ENCODE measurements at places on chromosomes 12 and 14.

- no peak for ATAC-seq
Measured at GRCh38 chr14:64510825-64511671, 6.5 kb downstream of the ZBTB1 start.

- no peak for ATAC-seq
Measured at GRCh38 chr14:44657696-44658388, 150.8 kb upstream of the FSCB start.

DNA sequence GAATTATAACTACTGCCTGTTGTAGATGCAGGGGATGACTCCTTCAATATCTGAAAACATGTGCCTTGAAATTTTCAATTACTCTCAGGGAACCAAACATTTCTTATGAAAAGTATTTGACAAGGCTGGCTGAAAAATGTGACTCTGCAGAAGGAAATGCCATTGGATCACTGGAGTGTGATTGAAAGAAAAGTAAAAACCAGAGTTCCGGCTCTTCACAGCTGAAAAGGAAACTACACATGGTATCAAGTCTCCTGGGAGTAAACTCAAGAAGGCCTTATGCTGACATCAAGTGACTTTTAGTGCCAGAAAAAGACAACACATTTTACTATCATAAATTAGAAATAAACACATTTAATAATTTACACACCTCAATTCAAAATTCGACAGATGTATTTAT, 693.0 kb downstream of the LRFN5 start:
- no peak for ATAC-seq

GRCh38 chr12:132397934-132398385, 68.6 kb upstream of the GALNT9 start:
- ATAC-seq = no peak

- no peak for ATAC-seq
Measured at GRCh38 chr14:102544046-102544746, 34.6 kb upstream of the ANKRD9 start.

DNA sequence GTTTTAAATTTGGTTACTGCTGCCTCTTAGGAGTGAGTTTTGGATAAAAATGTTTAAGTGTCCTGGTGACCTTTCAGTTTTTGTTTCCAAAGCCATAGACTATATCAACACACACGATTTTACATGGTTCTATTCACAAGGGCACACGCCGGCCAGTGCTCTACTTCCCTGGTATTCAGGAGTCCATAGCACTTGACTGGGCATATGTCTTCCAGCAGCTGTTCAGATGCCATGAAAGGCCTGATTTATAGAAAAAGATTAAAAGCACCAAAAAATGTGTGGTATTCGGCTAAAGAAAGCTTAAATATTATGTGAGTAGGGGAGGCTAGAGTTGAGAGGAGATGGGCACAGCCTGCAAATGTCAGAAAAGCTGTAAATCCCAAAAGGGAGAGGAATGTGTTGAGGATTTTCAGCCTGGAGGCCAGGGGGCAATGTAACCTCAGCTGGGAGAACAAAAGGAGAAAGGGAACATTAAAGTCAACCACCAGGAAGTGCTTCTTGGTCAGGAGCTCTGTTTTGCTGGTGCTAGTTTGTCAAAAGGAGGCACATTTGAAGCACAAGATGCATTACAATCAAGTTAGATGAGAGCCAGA, 478.4 kb downstream of the RAD51B start:
- ATAC-seq = no peak

- ATAC-seq = no peak
Measured at GRCh38 chr14:66965831-66966230, 223.4 kb upstream of the GARIN2 start.

DNA sequence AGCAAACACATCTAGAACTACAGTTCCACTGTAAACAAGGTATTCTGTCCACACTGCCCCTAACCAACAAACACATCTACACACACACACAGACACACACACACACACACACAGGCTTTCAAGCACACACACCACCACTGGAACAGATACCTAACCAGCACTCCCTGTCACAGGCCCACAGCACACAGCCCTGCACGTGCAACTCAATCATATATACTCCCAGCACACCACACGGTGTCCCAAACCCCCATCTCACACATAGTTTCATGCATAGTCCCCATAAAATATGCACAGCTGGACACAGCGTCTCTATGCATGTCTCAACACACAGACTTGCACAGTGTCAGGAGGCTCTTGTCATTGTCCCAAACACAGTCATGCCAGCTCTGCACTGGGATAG, 27.6 kb downstream of the KRT8 start:
- no peak for ATAC-seq

- ATAC-seq = peak; percentile 63
Measured at GRCh38 chr12:4271717-4272423, 1.7 kb upstream of the CCND2 start.

DNA sequence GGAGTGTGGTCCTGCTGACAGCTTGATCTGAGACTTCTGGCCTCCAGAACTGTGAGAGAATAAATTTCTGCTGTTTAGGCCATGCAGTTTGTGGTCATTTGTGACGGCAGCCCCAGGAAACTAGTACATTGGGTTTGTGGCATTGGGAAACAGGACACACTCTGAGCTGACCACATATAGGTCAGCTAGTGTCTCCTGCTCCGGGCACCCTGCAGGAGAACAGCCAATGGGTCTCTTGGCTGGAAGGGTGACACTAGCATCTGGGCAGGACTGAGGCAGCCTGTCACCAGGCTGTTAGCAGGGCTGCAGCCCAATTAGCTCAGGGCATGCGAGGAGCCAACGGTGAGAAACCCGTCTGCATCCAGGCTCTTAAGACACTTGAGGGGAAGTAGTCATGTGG, 83.2 kb downstream of the PITPNM2 start:
- no peak for ATAC-seq

DNA sequence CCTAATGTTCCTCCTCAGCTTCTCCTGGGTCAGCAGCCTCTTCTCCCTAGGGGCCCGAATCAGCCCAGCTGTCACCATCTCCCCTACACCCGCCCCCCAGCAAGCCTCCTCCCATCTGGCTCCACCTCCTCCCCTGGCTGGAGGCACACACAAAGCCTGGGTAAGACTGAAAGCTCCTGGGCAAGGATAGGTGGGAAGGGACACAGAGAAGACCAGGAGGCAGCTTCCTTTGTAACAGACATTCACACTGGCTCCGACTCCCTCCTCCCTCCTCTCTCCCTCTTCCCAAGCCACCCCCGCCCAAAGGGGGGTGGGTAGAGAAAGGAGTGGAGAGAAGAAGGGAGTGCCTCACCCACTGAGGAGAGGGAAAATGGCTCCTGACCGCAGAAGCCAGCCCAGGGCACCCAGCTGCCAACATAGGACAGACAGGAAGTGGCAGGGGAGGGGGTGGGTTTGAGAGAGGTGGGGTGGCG, 4.0 kb downstream of the CHD4 start:
- no peak for ATAC-seq

- no peak for ATAC-seq
Measured at GRCh38 chr12:118126119-118126757, 9.7 kb upstream of the PEBP1 start.

DNA sequence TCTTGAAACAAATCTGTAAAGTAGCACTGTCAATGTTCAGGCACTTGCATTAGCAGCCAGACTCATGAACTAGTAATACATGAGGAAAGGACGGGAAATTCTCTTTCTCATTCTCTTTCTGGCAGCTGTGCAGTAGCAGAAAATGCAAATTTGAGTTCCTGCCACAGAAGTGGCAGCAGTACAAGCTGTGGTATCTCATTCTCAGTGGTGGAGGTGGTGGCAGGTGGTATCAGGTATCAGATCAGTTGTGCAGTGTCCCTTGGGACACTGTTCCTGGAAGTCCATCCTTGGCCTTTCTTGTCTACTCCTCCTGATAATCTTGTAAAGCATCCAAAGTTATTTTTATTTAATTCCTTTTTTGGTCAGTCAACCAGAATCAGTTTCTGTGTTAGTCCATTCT, 103.0 kb downstream of the C12orf42 start:
- no peak for ATAC-seq

- ATAC-seq = no peak
Measured at GRCh38 chr14:81113176-81113575, 107.6 kb downstream of the GTF2A1 start.

GRCh38 chr12:94416613-94417012, 43.1 kb downstream of the CEP83 start:
- no peak for ATAC-seq

DNA sequence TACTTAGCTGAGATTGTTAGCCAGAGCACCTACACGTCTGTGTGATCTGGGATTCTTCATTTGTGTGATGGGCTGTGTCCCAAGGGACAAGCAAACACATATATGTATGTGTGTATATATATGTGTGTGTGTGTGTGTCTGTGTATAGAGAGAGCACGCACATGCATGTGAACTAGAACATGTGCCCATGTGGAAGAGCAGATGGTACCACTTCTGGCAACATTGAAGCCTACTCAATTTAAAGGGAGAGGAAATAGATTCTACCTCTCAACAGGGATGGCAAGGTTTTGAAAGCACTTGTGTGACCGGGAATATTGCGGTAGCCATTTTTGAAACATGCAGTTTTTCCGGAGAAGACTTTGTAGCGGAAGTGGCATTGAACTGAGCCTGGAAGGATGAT, 1.4 kb downstream of the TOMM20L start:
- no peak for ATAC-seq

DNA sequence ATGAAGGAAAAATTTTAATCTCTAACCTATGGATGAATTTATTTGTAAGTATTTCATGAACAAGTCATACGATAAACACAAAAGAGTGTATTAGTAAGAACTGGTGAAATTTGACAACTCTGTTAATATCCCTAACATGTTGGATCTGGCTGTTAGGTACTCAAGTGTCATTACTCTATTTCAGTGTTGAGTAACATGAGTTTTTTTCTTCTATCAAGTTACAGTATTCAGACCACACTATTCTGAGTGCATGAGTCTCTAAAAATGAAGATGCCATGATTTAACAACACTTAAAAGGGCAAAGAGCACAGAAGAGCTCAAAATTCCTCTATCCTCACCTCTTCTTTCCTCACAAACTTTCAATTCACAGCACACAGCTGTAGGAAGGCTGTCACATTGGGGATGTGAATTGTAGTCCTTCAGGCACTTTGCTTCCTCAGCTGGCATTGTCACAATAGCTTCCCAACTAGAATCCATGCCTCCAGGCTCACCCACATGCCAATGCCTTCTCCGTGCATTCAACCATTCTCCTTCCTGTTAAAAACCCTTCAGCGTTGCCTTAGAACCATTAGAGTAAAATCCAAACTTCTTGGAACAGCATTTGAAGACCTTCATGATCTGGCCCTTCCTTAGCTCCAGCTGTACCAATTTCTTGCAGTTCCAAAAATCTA, 73.7 kb upstream of the DBX2 start:
- no peak for ATAC-seq

GRCh38 chr14:24940213-24940783, 109.6 kb downstream of the STXBP6 start:
- ATAC-seq = no peak

GRCh38 chr12:94712815-94713515, 62.6 kb upstream of the TMCC3 start:
- no peak for ATAC-seq

GRCh38 chr12:132719141-132719953, 8.7 kb downstream of the PGAM5 start:
- no peak for ATAC-seq

DNA sequence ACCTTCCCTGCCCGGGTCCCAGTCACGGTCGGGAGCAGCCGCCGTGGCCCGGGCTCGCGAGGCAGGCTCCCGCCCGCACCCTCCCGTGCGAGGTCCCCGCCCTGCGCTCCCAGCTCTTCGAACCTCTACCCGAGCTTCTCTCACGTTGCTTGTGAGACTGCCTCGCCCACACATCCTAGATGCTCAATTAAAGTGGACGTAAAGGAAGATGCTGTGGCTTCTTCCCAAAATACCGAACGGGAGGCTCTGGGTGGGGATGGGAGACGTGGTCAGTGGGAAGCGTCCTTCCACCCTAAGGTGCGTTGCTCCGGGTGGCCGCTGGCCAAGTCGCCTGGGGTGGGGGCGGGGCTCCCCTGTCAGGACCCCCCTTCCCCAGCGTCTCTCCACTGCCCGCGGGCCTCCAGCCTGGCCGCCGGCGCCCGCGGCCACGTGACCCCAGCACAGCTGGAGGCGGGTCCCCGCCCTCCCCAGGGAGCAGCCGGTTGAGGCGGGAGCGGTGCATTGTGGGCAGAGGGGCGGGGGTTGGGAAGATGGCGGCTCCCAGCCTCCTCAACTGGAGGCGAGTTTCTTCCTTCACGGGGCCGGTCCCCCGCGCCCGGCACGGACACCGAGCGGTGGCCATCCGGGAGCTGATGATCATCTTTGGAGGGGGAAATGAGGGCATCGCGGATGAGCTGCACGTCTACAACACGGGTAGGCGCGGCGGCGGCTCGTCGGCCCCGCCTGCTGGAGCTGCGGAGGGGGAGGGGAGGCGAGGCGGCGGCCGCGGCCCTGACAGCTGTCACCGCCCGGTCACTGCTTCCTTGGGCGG, at the start of gene HCFC2:
HCFC2 (plus strand) TSS at position 501 of the 811 bp plus-strand sequence; CDS start at position 531, 30 bp downstream.
- peak; percentile 97 for ATAC-seq

- no peak for ATAC-seq
Measured at GRCh38 chr12:76480796-76481195, 78.8 kb downstream of the OSBPL8 start.
